ENCODE measurements at places on chromosomes 16 and 17. TPM values are rescaled to one million over a fixed set of nuclear protein-coding genes. Genes with fewer than 3 reads are reported as not detected.

The ARMC5 gene
- total RNA-seq = 8.5 TPM

The MYOCD gene
- not detected for total RNA-seq

The HCRT gene
- not detected for total RNA-seq

The HBZ gene
- not detected for total RNA-seq

The TMC8 gene
- total RNA-seq = 429 TPM

The PRDM7 gene
- total RNA-seq = not detected

The SLC38A8 gene
- total RNA-seq = not detected

DNA sequence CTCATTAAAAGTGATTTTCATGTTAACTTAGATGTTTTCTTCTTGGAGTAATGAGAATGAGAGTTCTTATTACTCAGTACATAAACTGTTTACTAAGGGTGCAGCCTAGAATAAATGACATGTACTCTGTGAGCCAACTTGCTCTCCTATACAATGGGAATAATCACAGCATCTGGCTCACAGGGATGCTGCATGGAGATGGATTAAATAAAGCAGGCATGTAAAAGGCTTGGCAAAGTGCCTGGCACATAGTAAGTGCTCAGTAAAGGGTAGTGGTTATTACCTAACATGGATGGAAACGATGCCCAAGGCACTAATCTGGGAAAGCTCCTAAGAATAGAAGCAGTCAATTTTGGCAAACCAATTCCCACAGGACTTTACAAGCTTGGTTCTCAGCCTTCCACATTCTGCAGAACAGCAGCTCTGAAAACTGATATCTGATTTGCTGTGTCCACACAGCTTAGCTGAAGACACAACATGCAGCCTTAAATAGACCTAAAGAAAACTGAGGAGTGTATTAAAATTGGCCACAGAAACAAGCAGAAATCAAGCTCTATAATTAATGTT, 176.1 kb downstream of the ABCC12 start:
- no peak for DNase-seq

- no peak for DNase-seq
Observed at GRCh38 chr17:78798695-78799559, 16.9 kb upstream of the CYTH1 start.

GRCh38 chr17:40329839-40330794, 21.1 kb downstream of the RARA start:
- DNase-seq = no peak

DNA sequence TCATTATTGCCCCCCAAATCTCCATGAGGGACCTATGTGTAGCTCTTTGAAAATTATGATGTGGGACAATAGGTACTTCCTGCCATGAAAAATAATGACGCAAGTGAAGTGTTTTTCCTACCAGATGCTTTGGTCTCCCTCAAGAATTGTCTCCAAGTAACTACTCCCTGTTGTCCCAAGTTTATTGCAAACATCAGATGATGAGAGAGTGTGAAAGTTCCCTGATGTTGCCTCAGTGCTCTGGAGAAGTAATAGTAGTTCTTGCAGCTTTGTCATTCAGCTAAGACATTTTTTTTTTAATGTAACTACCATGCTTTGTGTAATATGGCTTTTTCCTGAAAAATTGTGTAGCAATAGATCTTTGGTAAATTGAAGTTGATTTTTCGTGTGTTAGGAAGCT, 20.1 kb downstream of the LPCAT2 start:
- DNase-seq = no peak

DNA sequence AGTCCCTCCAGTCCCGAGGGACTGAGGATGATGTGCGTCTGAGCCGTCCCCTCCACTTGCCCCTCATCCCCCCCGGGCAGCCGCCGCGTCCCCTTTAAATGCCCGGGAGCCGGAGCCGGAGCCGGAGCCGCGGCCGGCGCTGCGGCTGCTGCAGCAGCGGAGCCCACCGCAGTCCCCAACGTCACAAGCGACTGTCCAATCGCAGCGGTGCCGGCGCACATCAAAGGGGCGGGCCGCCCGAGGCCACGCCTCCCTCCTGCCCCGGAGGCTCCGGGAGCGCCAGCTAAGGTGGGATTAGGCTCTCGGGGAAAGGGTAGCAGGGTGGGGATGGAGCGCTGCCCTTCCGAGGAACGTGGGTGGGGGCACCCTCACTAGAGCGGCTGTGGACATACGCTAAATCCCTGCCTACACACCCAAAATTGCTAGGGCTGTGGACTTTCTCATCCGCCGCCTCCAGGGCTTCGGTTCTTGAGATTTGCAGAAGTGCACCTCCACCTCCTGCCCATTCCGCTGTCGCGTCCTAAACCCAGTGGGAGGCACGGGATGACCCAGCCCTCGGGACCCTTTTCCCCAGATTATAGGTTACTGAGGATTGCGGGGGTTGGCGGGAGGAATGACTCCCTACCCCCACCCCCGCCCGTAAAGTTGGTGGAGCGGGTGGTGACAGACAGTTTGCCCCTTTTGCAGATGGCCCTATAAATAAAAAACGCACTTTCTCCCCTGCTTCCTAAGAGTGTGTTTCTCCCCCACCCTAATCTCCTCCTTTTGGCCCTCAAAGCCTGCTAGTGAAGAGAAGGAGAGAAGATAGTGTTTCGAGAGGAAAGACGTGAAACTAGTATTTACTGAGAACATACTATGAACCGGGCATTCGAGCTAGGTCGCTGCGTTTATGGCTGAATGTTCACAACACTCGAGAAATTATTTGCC, at the start of gene PHOSPHO1:
Gene PHOSPHO1, minus strand, starts transcription at position 152 of the 927 bp plus-strand sequence. CDS start 4,096 bp downstream, outside the sequence.
- peak; percentile 88 for DNase-seq

- DNase-seq = no peak
Observed at GRCh38 chr16:49281843-49282642, 405 bp upstream of the CBLN1 start.

DNA sequence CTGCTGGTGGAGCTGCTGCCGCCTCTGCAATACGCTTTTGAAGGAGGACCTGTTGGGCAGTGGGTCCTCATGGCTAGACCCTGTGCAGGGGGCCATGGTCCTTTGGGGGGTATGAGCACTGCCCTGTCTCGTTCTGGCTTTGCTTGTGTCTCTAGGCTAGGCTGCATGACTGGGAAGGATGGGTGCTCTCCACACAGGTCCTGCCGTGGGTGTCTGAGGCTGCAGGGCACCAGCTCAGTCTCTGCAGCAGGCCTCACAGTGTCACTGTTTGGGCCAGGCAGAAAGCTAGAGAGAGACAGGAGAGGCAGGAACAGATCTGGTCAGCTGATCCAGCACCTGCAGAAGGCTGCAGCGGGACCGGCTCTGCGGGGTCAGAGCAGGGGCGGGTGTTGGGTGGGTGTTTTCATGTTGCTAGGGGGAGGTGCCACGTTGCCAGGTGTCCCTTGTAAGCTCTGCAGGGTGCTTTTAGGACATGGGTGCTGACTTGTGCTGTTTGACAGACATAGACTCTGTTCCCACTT, 111.4 kb downstream of the SNX29 start:
- no peak for DNase-seq

DNA sequence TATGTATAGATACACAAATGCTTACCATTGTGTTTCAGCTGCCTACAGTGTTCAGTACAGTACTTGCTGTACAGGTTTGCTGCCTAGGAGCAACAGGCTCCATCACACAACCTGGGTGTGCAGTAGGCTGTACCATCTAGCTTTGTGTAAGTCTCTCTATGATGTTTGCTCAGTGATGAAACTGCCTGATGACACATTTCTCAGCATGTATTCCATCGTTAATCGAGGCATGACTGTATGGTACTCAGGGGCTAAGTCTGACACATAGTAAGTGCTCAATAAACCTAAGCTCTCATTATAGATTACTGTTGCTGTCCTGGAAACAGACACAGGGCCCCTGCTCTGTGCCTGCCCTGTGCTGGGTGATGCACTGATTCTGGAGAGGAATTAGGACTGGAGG, 18.1 kb downstream of the KCNJ12 start:
- DNase-seq = no peak

DNA sequence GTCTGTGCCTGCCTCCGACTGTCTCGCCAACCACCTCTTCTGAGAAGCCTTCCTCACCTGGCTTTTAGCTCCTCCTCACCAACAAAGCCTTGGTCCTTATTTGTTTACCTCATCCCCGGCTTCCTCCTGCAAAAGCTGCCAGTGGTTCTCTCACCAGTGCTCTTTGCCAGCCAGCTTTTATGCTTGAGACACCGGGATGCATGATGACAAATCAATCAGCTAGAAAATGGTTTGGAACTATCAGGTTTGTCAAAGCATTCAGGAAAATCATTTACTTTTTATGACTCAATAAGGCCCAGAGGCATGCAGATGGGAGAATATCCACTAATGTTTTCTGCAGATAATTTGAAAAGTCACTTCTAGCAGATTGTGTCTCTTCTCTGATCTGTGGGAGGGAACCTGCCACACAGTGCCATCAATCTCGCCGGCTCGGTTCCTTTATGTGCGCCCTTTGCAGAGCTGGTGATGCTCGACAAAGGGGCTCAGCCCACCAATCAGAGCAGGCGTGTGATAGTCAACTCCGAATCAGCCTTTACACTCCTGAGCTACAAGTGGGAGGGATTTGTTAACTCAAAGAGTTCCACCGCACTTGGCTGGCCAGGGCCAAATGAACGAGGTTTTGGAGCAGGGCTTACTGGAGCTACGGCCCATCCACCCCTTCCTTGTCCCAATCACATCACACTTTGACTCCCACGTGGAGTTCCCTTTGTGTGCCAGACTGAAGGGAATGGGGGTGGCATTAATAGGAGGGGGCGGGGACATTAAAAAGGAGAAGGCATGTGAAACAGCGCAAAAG, 85.8 kb downstream of the MRC2 start:
- DNase-seq = no peak

DNA sequence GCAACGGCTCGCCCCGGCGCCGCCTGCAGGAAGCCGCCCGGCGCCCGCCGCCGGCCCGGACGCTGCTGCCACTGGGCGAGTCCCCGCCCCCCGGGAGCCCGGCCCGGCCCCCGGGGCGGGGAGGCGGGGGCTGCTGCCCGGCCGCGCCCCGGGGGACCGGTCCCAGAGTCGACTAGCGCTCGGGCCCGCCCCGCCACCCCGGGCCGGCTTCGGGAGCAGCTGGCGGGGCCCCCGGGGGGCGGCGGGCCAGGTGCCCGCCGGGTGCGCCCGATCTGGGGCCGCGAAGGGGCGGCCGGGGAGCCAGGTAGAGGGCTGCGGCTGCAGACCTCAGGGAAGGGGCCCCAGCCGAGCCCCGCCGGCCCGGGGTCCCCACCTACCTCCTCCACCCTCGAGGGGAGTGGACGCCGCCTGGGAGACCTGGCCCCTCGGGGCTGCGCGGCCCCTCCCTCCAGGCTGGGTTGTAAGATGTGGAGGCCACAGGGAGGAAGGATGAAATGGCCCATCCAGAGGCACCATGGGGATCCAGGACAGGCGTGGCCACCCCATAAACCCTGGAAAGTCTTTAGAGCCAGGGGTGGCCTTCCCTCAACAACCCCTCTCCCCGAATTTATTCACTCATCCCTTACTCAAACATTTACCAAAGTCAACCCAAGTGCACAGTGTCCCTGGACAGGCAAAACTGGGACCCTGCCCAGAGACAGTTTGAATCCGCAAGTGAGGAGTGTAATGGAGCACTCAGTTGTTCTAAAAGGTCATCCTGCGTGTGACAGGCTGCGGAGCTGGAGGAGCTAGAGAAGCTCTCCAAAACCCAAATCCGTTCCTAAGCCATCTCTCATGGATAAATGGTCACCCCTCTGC, at the start of gene CDYL2:
Gene CDYL2, minus strand, starts transcription at position 73 of the 858 bp plus-strand sequence. CDS start 425 bp downstream, outside the sequence.
- no peak for DNase-seq

DNA sequence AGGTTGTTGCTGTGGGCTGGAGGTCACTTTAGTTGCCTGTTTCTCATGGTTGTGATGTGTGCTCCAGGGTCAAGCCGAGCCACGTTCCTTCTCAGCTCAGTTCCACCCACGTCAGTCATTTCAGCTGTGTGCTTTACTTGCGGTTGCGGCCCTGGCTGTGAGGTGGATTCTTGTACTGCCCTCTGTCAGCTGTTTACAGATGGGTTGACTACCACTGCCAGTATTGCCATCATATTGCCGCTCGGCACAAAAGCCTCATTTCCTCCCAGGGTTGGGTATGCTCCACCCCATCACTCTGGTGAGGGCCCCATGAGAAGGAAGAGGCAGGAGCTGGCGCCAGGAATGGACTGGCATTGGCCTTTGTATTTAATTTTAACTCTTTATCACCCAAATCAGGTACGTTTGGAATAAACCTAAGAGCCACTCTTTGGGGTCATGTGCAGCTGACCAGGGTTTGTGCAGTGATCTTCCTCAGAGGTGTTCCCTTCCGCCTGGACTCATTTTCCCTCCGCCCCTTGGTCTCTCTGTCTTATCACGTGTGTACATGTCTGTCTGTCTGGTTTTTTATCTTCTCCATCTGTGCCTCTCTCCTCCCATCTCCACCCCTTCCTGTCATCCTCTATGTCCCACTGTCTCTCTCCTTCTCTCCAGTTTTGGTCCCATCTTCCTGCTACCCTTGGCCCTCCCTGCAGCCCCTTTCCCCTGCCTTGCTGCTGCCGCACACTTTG, 25.0 kb downstream of the METTL22 start:
- DNase-seq = no peak

DNA sequence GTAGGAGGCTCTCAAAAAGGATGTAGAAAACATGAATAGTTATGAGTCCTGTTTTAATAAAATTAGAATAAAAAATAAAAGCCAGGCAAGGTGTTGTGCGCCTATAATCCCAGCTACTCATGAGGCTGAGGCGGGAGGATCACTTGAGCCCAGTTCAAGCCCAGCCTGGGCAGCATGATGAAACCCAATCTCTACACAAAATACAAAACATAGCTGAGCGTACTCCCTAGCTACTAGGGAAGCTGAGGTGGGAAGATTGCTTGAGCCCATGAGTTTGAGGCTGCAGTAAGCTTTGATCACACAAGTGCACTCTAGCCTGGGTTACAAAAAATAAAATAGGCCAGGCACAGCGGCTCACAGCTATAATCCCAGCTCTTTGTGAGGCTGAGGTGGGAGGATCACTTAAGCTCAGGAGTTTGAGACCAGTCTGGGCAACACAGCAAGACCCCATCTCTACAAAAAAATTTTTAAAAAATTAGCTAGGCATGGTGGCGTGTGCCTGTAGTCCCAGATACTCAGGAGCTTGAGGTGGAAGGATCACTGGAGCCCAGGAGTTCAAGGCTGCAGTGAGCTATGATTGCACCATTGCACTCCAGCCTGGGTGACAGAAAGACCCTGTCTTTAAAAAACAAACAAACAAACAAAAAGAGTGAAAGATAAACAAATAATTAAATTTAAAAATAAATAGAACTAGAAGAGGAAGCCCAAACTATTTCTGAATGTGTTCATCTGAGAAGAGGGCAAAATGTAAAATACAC, 17.2 kb upstream of the PRM1 start:
- no peak for DNase-seq

DNA sequence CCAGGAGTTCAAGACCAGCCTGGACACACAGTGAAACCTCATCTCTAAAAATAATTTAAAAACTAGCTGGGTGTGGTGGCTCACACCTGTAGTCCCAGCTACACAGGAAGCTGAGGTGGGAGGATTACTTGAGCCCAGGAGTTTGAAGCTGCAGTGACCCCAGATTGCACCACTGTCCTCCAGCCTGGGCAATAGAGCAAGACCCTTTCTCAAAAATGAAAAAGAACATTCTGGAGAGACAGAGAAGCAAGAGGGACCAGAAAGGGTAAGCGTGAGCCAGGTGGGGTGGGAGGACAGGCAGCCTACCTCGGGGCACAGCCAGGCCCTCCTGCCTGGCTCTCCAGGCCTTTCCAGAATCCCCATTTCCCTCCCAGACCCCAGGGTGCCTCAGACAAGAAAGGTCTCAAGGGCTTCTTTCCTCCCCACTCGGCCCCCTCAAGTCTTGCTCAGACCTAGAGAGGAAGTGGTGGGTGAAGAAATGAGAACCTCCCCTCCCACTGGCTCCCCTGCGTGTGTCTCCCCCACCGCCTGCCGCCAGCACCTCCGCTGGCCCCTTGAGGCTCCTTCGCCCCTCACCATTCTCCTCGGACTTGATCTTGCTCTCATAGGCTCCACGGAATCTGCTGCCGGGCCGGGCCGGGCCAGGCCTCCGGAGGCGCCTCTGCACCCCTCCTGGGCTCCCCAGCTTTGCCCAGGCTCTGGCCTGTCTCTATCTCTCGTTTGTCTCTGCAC, 503 bp downstream of the C16orf54 start:
- DNase-seq = no peak

GRCh38 chr16:85170590-85171003, 58.3 kb upstream of the CIBAR2 start:
- DNase-seq = no peak
